ENCODE measurements at places on chromosomes 2 and 18.

DNA sequence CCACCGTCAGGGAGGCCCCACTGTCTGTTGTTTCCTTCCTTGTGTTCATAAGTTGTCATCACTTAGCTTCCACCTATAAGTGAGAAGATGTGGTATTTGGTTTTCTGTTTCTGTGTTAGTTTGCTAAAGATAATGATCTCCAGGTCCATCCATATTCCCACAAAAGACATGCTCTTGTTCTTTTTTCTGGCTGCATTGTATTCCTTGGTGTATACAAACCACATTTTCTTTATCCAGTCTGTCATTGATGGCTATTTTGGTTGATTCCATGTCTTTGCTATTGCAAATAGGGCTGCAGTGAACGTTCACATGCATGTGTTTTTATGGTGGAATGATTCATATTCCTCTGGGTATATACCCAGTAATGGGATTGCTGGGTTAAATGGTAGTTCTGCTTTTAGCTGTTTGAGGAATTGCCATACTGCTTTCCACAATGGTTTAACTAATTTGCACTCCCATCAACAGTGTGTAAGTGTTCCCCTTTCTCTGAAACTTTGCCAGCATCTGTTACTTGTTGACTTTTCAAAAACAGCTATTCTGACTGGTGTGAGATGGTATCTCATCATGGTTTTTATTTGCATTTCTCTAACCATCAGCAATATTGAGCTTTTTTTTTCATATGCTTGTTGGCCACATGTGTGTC is 156.6 kb upstream of the NOSTRIN start:
- DNase-seq, result no peak

- DNase-seq, result no peak
These were observed 93.3 kb upstream of the ASAP2 start for GRCh38 chr2:9113262-9113661.

DNA sequence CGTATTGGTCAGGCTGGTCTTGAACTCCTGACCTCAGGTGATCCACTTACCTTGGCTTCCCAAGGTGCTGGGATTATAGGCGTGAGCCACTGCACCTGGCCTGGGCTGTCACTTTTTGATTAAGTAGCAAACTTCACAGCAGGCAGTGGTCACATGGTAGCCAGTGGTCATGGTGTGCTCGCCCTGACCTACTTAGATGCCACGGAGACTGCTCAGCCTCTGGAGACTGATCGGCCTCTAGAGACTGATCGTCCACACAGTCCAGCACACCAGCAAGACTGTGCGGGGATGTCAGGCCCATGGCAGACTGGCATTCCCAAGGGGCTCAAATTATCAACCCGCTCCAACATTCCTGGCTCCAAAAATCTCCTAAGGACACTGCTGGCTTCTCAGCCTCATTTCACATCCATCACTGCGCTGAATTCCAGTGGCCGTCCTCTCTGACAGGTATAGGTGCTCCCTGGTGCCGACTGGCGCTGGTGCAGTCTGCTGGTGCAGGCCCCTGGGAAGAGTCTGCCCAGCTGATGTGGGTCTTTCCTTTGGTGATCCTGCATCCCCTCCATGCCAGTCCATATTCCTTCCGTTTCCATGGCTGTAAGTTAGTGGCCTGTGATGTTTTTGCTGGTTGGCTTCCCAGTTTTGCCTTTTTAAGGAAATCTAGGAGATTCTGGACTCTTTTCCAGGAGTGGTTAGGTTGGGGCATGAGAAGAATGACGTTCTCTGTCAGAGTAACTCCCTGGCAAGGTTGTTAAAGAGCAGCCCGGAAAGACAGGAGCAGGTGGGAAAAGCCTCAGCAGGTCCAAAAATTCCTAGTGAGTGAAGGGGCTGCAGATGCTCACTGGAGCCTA is 374.5 kb upstream of the HS6ST1 start:
- DNase-seq, result no peak

DNA sequence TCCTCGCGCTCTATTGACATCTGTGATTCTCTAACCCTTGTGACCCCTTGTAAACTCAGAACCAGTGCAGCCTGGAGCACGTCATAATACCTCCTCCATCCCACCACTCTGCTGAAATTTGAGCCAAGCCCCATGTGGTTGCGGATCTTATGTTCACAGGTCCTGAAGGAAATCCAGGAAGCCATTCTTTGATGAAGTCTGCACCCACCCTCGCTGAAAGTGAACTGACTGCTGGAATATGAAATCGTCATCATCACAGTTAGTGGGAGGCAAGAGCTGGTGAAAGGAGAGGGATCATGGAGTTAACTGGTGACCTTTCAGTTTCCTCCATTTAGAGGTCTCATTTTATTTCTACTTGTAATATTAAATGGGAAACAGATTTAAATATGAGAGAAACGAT is 21.6 kb downstream of the ZEB2 start:
- no peak for DNase-seq

DNA sequence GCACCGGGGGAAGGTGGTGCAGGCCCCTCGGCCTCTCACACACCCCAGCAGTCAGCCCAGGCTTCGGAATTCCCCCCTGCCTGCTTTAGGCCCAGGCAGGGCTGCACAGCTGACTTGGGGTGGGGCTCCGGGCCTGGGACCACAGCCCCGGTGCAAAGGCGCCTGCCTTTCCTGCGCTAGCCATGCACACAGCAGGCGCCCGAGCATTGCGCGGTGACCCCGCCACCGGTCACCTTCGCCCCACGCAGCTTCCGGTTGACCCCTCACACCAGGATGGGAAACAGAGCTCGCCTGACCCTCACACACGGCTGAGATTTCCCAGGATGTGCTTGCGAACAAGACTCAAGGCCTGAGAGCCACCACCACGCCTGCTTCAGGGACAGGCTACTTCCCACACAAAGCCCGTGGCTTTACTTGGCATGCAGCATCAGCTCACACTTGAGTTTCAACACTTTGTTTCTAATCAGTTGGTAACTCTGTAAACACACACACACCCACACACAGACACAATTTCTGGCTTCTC is 46.0 kb downstream of the SLC66A2 start:
- no peak for DNase-seq

DNA sequence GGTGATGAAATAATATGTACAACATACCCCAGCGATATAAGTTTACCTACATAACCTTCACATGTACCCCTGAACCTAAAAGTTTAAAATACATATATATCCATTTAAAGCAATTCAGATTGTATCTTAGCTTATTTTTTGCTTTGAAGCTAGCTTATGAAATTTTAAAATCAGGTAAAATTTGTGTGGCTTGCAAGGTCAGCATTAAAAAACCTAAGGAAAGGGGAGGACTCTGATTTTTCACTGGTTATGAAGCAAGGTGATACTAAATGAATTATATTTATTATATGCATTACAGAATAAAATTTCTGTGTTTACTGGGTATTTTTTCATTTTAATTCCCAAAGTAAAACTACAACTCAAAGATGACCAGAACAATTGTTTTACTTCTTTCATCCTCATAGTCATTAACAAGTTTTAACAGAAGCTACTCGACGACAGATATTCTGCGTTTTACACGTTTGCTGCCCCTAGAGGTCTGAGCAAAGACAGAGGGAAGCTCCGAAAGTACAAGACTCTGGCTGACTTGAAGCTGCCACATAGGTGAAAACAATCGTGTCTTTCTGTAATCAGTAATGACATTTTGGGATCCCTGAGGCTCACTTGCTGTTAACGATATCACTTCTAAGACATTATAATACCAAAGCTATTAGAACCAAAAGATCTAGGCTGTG is 17.1 kb downstream of the PKP4 start:
- no peak for DNase-seq

DNA sequence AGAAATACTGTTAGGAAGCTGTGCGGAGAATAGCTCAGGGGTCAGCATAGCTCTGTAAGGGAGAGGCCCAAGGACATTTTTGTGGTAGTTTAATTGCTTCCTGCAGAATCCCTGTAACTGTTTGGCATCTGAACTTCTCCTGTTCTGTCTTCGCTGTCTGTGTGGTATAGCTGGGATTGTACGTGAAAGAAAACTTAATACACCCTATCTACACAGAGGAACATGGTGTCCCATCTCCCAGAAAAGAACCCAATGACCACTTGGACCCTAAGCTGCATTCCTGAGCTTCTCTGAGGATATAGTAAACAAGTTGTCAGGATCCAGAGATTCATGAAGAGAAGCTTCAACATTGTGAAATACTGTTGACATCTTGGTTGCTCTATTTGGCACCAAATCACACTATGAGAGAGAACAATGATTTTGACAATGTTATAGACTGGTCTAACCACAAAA is 81.3 kb downstream of the CDC42EP3 start:
- no peak for DNase-seq

- no peak for DNase-seq
These were observed 98.5 kb upstream of the DOCK10 start for GRCh38 chr2:225140723-225141122.

DNA sequence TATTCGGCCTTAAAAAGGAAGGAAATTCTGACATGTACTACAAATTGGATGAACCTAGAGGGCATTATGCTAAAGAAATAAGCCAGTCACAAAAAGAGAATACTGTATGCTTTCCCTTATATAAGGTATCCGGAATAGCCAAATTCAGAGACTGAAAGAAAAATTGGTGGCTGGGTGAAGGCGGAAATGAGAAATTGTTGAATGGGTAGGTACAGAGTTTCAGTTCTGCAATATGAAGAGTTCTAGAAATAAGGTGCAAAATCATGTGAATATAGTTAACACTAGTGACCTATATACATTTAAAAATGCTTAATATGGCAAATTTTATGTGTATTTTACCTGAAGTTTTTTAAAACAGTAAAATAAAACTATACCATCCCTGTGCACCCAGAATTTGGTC is 43.1 kb downstream of the RMP24 start:
- no peak for DNase-seq

GRCh38 chr2:150479075-150479915 is 8.2 kb downstream of the RND3 start:
- no peak for DNase-seq

GRCh38 chr2:145043399-145043834 is 523.5 kb upstream of the ZEB2 start:
- DNase-seq, result no peak

GRCh38 chr18:64639536-64639935 is 490.6 kb upstream of the LINC00305 start:
- DNase-seq, result no peak

DNA sequence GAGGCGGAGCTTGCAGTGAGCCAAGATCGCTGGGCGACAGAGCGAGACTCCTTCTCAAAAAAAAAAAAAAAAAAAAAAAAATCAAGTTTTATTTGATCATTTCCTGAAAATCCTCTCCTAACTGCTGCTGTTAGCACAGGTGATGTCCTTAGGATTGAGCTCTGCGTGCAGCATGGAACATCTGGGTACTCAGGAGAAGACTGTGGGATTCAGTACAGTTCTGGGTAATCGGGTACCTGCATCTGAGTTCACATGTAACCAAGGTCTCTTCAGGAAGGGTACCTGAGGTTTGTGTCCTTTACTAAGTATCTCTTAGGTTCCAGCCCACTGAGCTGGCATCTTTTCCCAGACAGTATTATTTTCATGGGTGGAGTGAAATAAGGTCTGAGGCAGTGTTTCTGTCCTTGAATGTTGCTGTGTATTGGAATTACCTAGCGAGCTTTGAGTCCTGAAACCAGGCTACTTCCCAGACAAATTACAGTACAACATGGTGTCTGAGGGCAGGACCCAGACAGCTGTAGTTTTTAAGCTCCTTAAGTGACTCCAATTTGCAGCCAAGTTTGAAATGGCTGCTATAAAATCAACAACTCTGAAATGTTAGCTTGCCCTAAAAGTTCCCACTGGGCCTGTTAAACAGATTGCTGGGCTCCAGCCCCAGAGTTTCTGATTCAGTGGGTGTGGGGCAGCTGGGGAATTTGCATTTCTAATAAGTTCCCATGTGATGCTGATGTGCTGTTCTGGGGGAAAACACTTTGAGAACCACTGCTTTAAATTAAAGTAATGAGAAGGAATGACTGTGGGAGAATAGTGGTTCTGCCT is 120.5 kb downstream of the PMAIP1 start:
- no peak for DNase-seq

GRCh38 chr2:196166876-196167275 is 4.5 kb downstream of the STK17B start:
- DNase-seq, result no peak

DNA sequence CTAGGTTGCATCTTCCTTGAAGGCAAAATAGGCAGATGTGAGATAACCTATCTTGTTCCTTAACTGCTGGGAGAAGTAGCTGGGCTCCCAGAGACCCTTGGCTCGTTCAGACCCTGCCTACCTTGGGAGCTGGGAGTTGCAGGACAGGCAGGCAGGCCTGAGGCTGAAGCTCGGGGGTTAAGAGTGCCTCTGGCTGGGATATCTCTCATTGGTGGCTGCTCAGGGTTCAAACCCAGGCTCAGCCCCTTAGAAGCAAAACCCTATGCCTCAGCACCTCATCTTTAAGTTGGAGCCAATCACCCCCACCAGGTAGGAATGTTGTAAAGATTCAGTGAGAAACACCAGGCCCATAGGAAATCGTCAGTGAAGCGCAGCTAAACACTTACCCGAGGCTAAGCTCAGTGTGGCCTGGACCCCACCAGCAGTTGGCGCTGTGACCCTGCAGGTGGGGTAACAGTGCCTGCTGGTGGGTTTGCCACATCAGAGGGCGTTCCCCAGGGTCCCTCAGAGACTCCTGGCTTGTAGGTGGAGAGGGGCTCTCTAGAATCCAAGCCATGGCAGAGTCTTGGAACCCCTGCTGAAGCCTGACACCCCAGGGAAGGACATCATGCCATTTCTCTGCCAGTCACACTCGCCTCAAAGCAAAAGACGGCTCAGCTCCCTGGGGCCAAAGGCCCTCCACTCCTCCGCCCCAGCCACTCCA is 54.6 kb upstream of the GPR17 start:
- DNase-seq, result peak; percentile 38

- DNase-seq, result no peak
These were observed 268.0 kb upstream of the PARD3B start for GRCh38 chr2:204277226-204277625.

- DNase-seq, result no peak
These were observed 551.8 kb downstream of the SOCS6 start for GRCh38 chr18:70840649-70841048.

DNA sequence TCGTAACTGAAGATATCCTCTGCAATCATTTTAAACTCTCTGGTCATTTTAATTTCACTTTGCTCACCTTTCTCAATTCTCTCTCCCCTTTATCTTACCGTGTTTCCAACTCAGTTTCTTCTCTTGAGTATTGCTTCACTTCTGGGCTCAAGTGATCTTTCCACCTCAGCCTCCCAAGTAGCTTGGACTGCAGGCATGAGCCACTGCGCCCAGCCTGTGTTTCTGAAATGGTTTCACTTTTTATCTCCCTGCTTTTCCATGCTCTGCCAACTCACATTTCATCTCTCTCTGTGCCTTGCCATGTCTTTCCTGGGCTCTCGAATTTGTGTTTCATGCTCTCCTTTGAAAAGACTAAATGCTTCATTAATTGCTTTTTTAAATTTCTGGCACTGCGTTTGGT is 30.5 kb upstream of the TMEM131 start:
- no peak for DNase-seq

- DNase-seq, result no peak
These were observed 197.9 kb downstream of the TPGS2 start for GRCh38 chr18:36630917-36631316.

DNA sequence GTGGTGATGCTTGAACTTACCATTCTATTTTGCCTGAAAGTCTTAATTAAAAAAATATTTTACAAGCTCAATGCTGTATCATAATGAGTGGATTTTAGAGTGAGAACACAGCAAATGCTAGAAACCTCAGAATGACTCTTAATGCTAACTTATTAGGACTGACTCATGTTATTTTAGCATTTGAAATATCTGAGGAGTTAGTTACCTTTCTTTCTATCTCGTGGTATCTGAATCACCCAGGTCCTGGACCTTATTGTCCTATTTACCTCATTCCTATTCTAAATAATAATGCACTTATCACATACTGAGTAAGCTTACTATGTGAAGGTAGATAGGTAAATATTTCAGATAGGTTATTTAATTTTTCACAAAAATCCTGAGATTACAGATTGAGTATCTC is 70.7 kb downstream of the SOS1 start:
- DNase-seq, result no peak

GRCh38 chr2:152781175-152781574 is 62.8 kb downstream of the ARL6IP6 start:
- DNase-seq, result no peak
